ENCODE measurements at places on chromosomes 6 and 20.

- no peak for DNase-seq
Observed at GRCh38 chr6:14573703-14574290, 456.2 kb downstream of the CD83 start.

DNA sequence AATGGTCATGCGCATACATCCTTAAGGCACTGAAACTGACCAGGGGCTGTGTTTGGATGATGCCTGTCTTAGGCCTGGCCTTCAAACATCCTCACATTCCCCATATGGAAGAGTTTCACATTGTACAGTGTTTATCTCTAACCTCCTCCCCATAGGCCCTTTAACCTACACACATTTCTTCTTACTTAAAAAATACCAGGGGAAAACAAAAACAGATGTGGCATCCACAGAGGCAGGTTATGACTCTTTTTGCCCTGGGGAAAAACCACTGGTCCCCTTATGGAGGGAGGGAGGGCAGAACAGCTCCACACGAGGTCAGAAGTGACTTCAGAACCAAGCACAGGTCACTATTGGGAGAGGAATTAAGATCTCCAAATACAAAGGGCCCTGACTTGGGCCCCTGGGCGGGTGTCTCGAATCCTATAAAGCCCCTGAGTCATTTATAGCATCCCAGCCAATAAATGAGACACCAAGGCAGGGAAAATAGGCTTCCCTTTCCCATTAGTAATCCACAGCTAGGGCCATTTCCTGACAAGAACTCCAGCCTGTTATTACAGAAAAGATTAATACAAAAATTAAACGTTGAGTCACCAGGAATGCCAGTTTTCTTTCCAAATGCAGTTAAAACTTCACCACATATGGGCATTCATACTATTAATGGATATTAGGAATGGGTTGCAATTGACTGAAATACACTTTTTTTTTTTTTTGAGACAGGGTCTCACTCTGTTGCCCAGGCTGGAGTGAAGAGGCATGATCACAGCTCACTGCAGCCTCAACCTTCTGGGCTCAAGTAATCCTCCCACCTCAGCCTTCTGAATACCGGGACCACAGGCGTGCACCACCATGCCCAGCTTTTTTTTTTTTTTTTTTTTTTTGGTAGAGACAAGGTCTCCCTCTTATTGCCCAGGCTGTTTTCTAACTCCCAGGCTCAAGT lies 107.2 kb downstream of the ATP9A start:
- no peak for DNase-seq

DNA sequence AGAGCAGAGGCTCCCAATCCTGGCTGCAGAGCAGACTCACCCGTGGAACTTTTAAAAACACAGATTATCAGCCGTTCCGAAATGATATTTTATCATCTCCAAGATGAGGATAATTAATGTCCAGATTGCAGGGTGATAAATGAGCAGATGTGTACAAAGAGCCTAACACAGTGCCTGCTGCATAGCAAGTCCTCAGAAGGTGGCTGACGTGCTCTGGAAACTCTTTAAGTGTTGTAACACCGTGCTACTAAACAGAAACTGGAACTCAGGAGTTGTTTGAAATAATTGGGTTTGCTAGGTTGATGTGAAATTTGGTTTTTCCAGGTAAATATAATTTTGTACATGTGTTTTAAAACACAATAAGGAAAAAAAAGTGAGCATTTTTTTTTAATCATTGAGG lies 118.0 kb downstream of the ARMC2 start:
- DNase-seq, result no peak

- no peak for DNase-seq
Observed at GRCh38 chr6:111061508-111061907, 25.8 kb upstream of the SLC16A10 start.

DNA sequence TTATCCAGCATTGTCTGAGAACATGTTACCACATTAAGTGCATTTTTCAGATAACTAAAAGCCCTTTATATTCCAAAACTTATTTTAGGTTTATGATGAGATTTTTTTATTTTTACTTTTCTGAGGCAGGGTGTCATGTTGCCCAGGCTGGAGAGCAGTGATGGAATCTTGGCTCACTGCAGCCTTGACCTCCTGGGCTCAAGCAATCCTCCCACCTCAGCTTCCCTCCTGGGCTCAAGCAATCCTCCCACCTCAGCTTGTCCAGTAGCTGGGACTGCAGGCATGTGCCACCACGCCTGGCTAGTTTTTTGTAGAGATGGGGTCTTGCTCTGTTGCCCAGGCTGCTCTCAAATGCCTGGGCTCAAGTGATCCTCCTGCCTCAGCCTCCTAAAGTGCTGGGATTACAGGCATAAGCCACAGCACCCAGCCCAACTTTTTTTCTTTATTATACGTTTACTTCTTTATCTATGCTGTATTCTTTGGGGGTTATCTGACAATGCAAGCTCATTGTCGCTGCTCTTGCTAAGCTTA lies 6.2 kb downstream of the DYNLT1 start:
- no peak for DNase-seq

DNA sequence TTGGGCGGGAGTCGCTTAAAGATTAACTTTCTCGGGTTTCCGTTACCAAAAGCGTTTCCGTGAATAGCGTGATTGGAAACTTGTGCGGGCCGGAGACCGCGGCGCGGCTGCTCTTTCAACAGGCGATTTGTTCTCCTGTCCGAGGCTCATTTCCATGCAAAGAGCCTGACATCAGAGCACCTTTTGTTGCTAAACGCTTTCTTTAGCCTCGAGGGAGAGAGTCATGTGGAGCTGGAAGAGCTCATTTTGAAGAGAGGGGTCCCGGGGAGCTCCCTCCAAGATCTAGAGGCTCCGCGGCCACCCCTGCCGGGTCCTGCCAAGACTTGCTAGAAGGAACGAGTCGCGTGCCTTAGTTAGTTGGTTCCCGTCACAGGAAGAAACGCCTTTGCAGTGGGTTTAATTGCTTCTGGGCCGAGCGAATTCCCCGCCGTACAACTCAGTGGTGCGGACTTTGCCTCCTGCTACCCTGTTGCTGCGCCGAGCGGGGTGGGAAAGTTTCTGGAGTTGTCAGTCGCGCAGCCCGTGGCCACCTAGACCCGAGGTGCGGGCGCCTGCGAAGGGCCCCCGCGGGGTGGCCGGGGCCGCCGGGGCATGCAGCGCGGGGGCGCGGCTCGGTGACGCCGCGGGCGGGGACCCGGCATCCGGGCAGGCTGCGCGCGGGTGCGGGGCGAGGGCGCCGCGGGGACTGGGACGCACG lies at the start of gene SASH1:
SASH1 (plus strand) TSS at position 489 of the 697 bp plus-strand sequence. CDS start 230 bp downstream, outside the sequence.
- DNase-seq, result peak; percentile 21

DNA sequence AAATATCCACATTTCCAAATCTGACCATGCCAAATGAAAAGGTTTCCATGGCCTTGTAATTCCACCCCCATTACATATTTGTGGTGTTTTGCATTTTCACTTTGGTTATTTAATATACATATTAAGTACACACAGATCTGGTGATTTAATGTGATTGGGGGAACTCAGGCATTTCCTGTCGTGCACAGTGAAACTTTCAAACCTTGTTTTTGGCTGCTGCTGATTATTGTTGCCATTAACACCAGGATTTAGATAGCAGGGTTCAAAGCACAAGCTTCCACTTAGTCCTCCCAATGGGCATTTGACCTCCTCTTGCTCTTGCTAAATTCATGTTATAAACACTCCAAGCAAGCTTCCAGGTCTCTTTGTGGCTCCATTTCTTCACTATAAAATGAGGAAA lies 166.5 kb downstream of the SOBP start:
- DNase-seq, result no peak

GRCh38 chr20:45970646-45971424 lies 1.2 kb downstream of the ZNF335 start:
- DNase-seq, result no peak

GRCh38 chr6:37653933-37654565 lies 43.6 kb downstream of the MDGA1 start:
- no peak for DNase-seq

GRCh38 chr6:129312880-129313279 lies 397.1 kb downstream of the ARHGAP18 start:
- DNase-seq, result no peak

DNA sequence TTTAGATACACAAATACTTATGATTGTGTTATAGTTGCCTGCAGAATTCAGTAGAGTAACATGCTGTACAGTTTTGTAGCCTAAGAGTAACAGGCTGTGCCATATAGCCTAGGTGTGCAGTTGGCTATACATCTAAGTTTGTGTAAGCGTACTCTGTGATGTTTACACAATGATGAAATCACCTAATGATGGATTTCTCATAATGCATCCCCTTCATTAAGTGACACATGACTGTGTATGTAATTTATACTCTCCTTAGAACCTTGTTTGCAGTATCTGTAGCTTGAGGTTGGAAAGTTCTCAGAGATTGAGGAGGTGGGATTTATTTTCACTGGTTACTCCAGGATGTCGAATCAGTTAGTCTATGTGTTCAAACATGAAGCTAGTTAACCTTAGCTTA lies 67.0 kb upstream of the TMEM30A start:
- DNase-seq, result no peak

- DNase-seq, result peak; percentile 67
Observed at GRCh38 chr6:28281288-28282064, at the start of gene PGBD1. Gene PGBD1 (plus strand): TSS chr6:28281572. CDS start chr6:28283814, 2,242 bp downstream.

- DNase-seq, result no peak
Observed at GRCh38 chr20:38205001-38205400, 39.9 kb upstream of the TGM2 start.

- DNase-seq, result peak; percentile 49
Observed at GRCh38 chr20:9609887-9610502, 95.6 kb downstream of the LAMP5 start.

- DNase-seq, result no peak
Observed at GRCh38 chr6:16805243-16805950, 44.1 kb upstream of the ATXN1 start.

DNA sequence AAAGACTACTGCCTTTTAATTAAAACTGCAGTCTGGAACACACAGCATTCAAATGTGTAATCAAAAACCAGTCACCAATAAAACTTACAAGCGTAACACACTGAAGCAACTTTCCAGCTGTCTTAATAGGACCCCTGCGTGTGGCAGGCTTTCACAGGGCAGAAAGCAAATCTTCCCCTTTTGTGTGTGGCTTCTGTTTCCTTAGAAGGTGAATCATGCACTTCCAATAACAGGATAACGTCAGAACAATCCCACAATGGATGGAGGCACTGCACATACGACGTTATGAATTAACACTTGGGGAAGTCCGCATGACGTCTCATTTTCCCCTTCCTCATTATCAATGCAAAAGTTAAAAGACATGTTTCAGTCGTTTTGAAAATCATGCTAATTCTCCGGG lies 44.8 kb downstream of the INSM1 start:
- DNase-seq, result no peak

DNA sequence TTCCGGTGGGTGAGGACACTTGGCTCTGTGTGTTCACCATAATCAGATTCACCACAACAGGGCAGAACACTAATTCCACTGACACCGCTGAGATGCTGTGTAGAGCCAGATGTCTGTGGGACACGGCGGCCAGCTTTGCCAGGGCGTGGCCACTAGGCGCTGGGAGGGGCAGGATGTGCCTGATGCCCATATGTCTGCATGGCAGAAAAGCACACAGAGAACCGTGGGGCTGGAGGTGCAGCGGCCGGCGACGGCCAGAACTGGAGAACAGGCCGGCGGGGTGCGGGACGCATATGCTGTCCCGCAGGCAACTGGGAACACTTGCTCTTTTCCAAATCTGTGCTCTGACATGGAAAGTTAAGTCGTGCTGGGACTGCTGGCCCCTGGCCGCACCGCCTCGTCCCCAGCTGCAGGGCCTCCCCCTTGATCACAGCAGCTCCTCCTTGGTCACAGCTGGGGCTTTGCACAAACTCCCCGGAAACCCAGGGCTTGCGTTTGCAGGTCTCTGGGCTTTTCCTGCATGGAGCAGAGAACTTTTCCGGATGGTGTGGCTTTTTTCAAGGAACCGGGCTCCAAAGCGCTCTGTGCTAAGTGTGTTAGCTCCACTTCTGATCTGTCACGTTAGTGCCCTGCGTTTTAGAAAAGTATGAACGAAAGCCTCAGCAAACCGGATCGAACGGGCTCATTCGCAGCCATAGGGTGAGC lies 31.1 kb downstream of the NTSR1 start:
- DNase-seq, result no peak

- no peak for DNase-seq
Observed at GRCh38 chr6:25259756-25260155, 19.4 kb upstream of the CARMIL1 start.

DNA sequence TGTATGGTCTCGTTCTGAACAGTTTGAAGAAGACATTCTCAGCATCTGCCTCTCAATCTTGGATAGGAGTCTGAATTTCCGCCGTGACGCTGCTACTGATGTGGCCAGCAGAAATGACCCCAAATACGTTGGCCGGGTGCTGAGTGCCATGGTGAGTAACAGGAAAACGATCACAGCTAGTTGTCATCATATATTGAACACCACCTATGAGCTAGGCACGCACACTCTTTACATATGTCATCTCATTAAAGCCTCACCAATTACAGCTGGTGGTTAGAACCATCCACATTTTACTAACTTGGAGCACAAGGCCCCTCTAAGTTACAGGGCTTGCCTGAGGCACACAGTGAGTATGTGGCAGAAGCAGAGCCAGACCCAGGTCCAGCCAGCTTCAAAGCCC lies 17.1 kb downstream of the TGM3 start:
- no peak for DNase-seq

- no peak for DNase-seq
Observed at GRCh38 chr6:80445751-80446150, 339.3 kb downstream of the BCKDHB start.

DNA sequence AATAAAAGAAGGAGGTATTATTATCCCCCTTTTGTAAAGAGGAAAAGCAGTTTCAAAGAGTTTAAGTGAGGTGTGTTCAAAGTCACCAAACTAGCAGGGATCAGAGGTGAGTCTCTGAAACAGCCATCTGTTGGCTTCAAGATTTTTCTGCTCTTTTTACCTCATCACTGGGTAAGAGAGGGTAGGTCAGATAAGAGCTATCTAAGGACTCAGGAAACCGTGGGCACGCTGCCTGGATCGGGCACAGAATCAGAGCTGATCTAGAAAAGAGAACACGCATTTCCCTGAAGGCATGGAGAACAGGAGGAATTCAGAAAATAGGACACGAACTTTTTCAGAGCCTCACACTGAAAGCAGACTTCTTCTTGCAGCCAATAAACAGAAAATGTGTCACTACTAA lies 65.8 kb upstream of the LY86 start:
- no peak for DNase-seq

GRCh38 chr6:22029171-22029570 lies 267.7 kb downstream of the PRL start:
- no peak for DNase-seq

DNA sequence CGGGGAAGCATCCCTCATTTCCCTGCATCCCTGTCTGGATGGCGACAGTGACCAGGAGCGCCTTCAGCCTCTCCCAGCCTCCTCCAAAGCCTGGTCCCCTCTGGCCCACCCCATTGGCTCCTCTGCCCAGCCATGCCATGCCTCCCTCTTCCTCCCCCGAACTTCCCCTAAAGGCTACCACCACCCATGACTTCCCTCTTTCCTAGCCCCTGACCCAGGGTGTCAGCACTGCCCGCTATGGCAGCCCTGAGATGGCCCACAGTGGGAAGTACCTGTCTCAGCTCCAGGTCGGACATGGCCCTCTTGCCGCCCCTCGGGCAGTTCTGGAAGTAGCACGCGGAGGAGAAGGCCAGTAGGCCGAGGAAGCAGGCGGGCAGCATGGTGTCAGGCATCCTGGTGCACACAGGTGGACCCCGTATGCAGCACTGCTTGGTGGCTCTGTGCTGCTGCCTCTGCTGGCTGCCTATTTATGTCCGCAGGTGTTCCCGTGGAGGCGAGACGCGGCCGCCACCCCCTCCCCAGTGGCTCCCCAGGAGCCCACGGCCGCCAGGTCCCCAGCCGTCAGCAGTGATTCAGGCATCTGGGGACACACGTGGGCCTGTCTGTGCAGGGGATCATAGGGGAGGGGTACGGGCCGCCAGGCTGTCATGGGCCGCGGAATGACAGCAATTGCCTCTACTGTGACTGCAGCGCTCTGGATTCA lies at the start of gene AVP:
AVP (minus strand) TSS at position 442 of the 703 bp plus-strand sequence; CDS start at position 392, 50 bp downstream.
- no peak for DNase-seq

- no peak for DNase-seq
Observed at GRCh38 chr6:88653936-88654335, 309.5 kb downstream of the RNGTT start.
